ENCODE measurements at places on chromosomes 3 and 15.

GRCh38 chr3:46960081-46960701 is 16.4 kb downstream of the CCDC12 start:
- DNase-seq: no peak

DNA sequence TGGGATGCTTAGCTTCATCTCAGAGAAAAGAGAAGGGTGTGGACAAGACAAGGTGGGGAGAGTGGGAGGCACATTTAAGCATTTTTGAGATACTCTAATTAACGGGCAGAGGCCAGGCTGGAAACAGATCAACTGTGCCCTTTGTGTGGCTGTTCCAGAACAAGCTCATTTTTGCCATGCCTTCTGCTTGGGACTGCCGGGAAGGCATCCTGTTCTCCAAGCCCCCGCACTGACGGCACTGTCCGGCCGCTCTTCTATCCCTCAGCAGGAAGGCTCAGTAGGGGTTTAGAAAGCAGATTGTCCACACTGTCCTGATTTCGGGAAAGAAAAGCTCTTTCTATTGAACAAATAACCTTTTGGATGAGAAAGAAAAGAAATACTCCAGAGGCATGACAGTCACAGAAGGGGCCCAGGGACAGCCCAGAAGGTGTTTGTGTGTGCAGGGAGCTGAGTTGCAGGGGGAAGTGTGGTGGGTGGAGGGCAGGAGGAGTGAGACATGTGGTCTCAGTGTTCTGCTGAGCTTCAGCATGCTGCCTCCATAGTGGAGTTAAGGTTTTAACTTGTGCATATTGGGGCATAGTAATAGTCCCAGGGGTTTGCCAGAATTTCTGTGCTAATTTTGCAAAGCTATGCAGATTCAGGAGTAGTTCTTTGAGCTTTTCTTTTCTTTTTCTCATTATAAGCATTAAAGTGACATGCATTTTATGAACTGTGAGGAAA is 27.3 kb downstream of the SV2B start:
- no peak for DNase-seq

DNA sequence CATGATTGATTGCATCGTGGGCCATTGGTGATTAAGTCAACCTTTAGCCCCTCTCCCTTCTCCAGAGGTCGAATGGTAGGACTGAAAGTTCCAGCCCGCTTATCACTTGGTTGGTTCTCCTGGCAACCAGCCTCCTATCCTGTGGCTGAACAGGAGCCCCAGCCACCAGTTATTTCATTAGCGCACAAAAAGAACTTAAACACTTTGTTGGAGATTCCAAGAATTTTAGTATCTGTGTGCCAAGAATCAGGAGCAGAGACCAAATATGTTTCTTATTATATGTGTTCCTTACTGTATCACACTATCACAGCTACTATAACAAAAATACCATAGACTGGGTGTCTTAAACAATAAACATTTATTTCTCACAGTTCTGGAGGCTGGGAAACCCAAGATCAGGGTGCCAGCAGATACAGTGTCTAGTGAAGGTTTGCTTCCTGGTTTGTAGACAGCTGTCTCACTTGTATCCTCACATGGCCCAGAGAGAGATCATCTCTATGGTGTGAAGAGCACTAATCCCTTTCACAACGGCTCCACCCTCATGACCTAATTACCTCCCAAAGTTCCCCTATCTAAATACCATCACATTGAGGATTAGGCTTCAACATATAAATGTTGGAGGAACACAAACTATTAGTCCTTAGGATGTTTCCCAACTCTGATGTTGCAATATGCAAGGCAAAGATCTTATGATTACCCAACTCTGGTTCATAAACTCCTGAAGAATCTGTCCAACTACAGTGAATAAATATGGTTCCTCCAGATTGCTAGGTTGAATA is 30.5 kb upstream of the APH1B start:
- DNase-seq: no peak

DNA sequence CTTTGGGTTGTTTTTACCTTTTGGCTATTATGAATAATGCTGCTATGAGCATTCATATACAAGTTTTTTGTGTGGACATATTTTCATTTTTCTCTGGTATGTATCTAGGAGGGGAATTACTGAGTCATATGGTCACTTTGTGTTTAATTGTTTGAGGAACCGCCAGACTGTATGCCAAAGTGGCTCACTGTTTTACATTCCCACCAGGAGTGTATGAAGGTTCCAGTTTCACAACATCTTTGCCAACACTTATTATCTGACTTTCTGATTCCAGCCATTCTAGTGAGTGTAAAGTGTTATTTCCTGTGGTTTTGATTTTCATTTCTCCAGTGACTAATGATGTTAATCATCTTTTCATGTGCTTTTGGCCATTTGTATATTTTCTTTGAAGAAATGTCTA is 51.8 kb downstream of the CMTM7 start:
- no peak for DNase-seq

GRCh38 chr15:57540211-57540610 is 51.5 kb upstream of the MYZAP start:
- no peak for DNase-seq

- DNase-seq: no peak
Observed at GRCh38 chr3:46521096-46521495, 23.3 kb downstream of the RTP3 start.

DNA sequence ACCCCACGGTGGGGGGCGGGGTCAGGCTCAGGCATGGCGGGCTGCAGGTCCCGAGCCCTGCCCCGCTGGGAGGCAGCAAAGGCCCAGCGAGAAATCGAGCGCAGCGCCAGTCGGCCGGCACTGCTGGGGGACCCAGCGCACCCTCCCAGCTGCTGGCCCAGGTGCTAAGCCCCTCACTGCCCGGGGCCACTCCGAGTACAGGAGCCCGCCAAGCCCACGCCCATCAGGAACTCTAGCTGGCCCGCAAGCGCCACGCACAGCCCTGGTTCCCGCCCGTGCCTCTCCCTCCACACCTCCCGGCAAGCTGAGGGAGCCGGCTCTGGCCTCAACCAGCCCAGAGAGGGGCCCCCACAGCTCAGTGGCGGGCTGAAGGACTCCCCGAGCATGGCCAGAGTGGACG is 29.2 kb downstream of the SCAPER start:
- DNase-seq: no peak

DNA sequence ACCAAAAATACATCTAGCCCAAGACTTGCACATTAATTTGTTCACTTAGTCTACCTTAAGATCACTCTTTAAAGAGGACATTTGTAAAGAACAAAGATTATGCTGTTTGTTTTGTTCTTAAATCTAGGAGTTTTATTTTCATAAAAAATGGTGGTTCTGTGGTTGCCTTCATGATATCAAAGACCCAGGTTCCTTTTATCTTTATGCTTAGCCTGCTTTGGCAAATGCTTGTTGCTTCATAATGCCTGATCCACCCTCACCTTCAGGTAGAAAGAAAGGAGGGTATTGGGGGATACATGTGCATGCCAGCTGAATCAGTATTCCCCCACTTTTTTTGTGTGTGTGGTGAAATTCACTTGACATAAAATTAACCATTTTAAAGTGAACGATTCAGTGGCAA is 48.5 kb downstream of the GTF2E1 start:
- no peak for DNase-seq

All from stimulated activated CD4-positive, alpha-beta T cell treated with anti-CD3 and anti-CD28 coated beads, TNF-alpha, amount 100 ng/mL, for 1 hour (primary cell).